ENCODE measurements at places on chromosomes 5 and 9. TPM values are rescaled to one million over a fixed set of nuclear protein-coding genes. Genes with fewer than 3 reads are reported as not detected.

Gene LCP2
- total RNA-seq, result 115 TPM

- no peaks in the 10 kb centered on the region for H3K4me1 ChIP-seq
- no peak for DNase-seq
These were observed 177.6 kb downstream of the DEPDC1B start for GRCh38 chr5:60522292-60522905.

GRCh38 chr9:81531511-81531910 is 157.8 kb downstream of the TLE1 start:
- no peak overlapping the region for H3K27ac ChIP-seq
- DNase-seq, result no peak
- peaks cover 2% of the 10 kb centered on the region for H3K27me3 ChIP-seq
- H3K4me1 ChIP-seq, result no peaks in the 10 kb centered on the region
- H3K36me3 ChIP-seq, result no peaks in the 10 kb centered on the region

GRCh38 chr9:28539434-28540070 is 966.3 kb upstream of the C9orf72 start:
- no peaks in the 10 kb centered on the region for H3K36me3 ChIP-seq
- no peak for DNase-seq
- H3K4me1 ChIP-seq, result no peaks in the 10 kb centered on the region
- H3K27ac ChIP-seq, result no peak overlapping the region

- H3K4me3 ChIP-seq, result no peak overlapping the region
- H3K36me3 ChIP-seq, result no peaks in the 10 kb centered on the region
- no peak overlapping the region for H3K27ac ChIP-seq
- no peak for DNase-seq
- peaks cover 3% of the 10 kb centered on the region for H3K4me1 ChIP-seq
These were observed 10.0 kb upstream of the CRB2 start for GRCh38 chr9:123346026-123346425.

- peaks cover 45% of the 10 kb centered on the region for H3K36me3 ChIP-seq
- DNase-seq, result no peak
- H3K27ac ChIP-seq, result no peak overlapping the region
- no peaks in the 10 kb centered on the region for H3K27me3 ChIP-seq
- H3K4me1 ChIP-seq, result no peaks in the 10 kb centered on the region
These were observed 188.0 kb downstream of the SEMA6A start for GRCh38 chr5:116386633-116387032.

- H3K4me1 ChIP-seq, result peaks cover 28% of the 10 kb centered on the region
- no peak for DNase-seq
- no peak overlapping the region for H3K4me3 ChIP-seq
- no peaks in the 10 kb centered on the region for H3K36me3 ChIP-seq
These were observed 9.1 kb downstream of the IL31RA start for GRCh38 chr5:55860288-55860687.

DNA sequence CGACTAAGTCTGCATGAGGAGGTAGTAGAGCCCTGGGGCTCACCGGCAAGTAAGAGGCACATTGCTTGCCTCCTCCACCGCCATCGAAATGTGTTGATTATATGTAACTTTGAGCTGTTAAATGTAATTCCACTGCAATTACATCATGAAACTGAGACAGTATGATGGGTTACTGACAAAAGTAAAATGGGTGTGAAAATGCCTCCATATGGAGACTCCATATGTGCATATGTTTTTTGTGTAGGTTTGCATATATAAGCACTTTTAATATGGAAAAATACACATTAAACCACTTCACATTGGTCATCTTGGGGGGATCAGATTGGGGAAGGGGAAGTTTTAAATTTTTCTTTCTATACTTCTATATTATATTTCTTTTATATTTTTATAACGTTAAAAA is 29.8 kb downstream of the NFIL3 start:
- DNase-seq, result no peak
- H3K4me1 ChIP-seq, result peaks cover 11% of the 10 kb centered on the region
- H3K27ac ChIP-seq, result no peak overlapping the region
- peaks cover 8% of the 10 kb centered on the region for H3K27me3 ChIP-seq
- H3K36me3 ChIP-seq, result no peaks in the 10 kb centered on the region

DNA sequence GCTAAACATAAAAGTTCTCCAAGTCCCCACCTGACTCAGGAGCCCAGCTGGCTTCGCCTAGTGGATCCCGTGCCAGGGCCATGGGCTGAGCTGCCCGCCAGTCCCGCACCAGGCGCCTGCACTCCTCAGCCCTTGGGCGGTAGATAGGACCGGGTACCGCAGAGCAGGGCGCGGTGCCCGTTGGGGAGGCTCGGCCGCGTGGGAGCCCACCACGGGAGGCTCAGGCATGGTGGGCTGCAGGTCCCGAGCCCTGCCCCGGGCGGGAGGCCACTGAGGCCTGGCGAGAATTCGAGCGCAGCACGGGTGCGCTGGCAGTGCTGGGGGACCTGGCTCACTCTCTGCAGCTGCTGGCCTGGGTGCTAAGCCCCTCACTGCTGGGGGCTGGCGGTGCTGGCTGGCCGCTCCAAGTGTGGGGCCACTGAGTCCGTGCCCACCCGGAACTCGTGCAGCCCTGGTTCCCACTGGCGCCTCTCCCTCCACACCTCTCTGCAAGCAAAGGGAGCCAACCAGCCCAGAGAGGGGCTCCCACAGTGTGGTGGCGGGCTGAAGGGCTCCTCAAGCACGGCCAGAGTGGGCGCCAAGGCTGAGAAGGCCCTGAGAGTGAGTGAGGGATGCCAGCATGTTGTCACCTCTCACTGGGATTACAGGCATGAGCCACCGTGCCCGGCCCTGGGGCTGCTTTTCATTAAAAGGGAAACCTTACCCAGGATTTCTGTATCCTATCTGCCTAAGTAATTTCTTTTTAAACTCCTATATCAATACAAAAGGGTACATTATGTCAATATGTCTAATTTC is 9.7 kb upstream of the SPZ1 start:
- no peaks in the 10 kb centered on the region for H3K36me3 ChIP-seq
- no peak for DNase-seq
- no peaks in the 10 kb centered on the region for H3K4me1 ChIP-seq
- no peak overlapping the region for H3K4me3 ChIP-seq
- no peaks in the 10 kb centered on the region for H3K27me3 ChIP-seq

Gene SPACA9
- 2.5 TPM for total RNA-seq

DNA sequence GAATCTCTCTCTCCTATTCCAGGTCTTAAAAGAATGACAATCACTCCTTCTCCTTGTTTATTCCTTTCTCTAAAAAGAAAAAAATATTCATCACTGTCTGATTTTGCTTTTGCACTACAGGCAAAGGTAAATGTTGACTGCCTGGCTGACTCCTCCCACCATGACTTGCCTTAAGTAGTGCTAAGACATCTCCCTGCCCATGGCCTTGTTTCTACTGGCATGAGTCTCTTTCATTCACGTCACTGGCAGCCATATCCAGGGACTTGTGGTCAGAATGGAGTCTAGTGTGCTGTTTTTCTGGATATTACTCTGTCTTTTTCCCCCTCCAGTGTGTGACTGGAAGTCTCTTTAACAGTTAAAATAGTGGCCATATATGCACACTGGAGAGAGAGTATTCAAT is 522.9 kb upstream of the DAB2 start:
- peaks cover 5% of the 10 kb centered on the region for H3K4me1 ChIP-seq
- no peak overlapping the region for H3K4me3 ChIP-seq
- no peaks in the 10 kb centered on the region for H3K27me3 ChIP-seq
- peaks cover 3% of the 10 kb centered on the region for H3K36me3 ChIP-seq

DNA sequence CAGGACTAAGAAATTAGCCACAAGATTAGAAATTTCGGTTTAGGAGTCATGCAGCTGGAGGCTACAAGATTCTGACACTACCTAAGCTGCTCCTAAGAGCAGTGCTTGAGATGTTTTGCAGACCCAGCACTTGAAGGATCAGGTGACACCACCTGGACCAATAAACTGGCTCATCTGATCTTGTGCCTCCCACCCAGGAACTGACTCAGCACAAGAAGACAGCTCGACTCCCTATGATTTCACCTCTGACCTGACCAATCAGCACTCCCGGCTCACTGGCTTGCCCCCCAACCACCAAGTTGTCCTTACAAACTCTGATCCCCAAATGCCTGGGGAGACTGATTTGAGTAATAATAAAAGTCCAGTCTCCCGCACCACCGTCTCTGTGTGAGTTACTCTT is 170.4 kb downstream of the TTC39B start:
- no peak for DNase-seq
- no peaks in the 10 kb centered on the region for H3K27me3 ChIP-seq
- no peak overlapping the region for H3K27ac ChIP-seq

Gene HTR1A
- not detected for total RNA-seq
